ENCODE measurements at places on chromosomes 5 and 9.

- no peak for DNase-seq
Measured at GRCh38 chr5:134837530-134838181, 8.1 kb upstream of the C5orf24 start.

DNA sequence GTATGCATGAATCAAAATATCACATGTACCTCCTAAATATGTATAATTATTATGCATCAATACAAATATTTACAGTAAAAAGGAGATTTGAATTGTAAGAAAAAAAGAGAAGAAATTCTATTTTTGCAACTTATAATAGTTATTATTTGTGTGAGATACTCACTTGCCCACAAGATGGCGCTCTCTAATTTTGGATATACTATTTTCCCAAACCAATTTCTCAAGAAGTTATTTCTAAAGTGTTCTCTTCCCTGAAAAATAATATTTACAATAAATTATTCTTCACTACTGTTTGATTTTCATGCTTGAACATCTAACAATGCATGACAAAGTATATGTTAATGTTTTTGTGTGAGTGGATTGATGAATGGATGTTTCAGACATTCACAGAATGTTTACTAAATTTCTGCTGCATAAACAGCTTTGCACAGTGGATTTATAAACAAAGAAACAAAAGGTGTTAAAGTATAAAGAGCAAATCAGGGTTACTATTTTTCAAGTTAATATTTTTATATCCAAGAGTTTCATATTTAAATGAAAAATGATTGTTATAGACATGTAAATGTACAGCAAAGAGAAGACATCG, 503.4 kb downstream of the PDE4D start:
- no peak for DNase-seq

DNA sequence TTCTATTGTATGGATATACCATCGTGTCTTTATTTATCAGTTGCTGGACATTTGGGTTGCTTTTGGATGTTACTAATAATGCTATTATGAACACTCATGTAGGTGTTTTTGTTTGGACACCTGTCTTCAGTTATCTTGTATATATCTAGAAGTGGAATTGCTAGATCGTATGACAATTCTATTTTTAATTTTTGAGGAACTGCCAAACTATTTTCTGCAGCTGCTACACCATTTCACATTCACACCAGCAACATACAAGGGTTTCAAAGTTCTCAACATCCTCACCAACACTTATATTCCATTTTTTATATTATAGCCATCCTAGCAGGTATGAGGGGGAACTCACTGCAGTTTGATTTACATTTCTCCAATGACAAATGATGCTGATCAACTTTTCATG, 324.6 kb downstream of the CAAP1 start:
- DNase-seq: no peak

DNA sequence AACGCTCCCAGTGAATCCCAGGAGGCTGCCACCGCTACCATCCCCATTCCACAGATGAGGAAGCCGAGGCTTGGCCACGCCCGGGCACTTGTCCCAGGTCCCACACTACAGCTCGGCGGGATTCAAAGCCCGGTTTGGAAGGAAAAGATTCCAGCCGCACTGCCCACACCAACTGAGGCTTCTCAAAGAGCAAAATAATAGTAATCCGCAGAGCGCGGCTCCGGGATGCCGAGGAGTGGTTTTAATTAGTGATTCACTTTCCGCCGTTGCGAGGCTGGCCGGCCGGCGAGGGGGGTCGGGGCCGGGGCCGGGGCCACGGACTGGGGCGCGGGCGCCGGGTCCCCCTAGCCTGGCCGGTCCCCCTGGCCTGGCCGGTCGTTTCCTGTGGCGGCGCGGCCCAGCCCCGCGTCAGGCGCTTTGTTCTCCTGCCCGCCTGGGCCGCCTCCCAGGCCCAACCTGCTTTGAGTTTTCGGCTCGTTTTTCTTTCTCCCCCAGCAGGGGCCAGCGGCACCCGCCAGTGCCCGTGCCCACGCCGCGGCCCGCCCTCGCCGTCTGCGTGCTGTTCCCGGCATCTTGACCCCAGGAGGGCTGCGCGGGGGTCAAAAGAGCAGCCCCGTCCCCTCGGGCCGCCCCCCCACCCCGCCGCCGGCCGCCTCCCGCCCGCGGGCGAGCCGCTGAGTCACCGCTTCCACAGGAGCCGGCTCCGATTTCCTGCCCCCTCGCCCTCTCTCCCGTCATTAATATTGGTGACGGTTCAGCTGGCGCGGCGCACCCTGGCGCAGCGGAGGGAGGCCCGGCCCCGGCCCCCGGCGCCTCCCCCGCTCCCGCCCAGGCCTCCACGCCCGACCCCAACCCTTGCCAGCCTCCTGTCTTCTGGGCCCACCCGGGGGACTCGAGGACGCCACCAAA, 31.2 kb downstream of the FGF18 start:
- DNase-seq: no peak

DNA sequence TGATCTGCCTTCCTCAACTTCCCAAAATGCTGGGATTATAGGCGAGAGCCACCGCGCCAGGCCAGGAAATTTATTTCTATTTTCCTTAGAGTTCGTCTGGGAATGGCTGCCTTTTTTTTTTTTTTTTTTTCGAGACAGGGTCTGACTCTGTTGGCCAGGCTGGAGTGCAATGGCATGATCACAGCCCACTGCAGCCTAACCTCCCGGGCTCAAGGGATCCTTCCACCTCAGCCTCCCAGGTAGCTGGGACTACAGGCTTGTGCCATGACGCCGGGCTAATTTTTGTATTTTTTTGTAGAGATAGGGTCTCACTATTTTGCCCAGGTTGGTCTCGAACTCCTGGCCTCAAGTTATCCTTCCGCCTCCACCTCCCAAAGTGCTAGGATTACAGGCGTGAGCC, 888 bp upstream of the LAMC3 start:
- no peak for DNase-seq

DNA sequence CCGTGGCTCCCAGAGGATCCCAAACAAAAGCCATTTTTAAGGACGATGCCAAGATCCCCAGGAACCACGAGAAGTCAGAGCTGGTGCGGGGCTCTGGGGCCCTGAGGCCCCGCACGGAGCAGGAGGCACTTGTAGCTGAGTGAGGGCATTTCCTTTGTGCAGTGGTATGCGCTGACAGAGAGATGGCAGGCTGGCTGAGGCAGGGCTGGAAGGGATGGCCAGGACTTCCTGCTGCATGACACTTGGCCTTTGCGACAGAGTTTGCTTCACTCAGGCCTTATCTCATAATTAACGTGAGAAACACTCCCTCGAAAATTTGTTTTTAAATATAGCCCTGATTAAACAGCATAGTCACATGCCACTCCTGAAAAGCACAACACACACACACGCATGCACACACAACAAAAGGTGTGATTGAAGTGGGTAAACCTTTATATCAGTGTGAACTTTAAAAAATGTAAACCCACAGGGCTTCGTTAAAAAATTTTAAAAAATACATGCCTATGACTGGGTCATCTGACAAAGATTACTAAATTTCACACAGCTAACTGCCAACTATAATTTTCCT, 536.6 kb downstream of the PDE4D start:
- no peak for DNase-seq

- DNase-seq: no peak
Measured at GRCh38 chr9:76793784-76794431, 29.7 kb downstream of the PCA3 start.

DNA sequence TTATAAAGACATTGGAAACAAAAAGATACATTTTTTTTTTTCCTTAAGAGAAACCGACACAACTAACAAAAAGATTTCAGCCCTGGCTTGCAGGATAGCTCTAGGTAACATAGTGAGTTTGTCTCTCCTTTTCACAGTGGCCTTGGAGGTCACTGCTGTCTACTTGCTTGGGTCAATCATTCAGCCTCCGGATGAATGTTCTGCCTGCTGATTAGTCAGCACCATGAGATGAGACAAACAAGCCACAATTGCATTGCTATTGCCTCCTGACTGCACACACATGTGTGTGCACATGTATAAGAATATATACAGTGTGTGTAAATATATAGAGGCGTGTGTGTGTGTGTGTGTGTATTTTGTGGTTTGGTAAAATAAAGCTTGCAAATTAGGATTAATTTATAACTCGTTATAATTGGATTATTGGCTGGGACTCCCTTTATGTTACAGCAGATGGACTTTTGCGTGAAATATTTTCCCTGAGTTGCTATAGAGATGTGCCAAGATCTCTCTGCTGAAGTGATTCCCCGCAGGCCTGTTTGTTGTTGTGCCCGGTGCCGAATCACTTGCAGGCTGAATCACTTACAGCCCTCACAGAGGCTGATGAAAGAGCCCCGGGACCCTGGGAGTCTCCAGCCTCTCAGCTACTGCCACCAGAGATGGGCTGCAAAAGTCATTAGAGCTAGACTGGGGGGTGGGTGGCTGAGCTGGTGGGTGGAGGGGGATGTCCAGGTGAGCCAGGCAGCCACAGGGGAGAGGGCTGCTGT, 161.2 kb downstream of the FGF18 start:
- DNase-seq: no peak

GRCh38 chr5:23742701-23743100, 235.3 kb downstream of the PRDM9 start:
- no peak for DNase-seq

DNA sequence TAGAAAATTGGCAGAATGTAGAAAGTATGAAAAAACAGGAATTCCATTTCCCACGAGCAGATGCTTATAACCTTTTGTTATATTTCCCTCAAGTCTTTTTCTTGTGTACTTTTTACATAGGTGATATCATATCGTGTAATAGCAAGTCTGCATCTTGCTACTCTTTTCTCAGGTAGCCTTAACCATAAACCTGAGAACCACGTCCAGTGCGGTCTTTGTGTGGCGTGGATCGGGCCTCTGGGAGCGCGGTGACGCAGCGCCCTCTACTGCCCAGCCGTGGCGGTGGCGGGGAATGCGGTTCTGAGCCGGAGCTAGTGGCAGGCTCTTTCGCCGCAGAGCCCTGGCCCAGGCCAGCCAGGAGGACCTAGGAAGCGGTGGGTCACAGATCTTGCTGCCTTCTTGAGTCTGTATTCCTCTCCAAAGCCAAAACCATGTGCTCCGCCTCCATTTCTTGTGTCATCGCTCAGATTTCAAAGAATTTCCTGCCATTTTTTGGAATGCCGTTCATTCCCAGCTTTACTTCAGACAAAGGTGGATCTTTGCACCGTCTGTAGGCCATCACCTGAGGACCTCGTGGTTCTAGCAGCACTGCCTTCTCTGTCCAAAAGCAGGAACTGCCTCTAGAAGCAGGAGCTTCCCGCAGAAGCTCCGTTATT, 71.9 kb downstream of the MVB12B start:
- DNase-seq: no peak

GRCh38 chr9:122718038-122718437, 5.8 kb upstream of the OR1L4 start:
- no peak for DNase-seq

DNA sequence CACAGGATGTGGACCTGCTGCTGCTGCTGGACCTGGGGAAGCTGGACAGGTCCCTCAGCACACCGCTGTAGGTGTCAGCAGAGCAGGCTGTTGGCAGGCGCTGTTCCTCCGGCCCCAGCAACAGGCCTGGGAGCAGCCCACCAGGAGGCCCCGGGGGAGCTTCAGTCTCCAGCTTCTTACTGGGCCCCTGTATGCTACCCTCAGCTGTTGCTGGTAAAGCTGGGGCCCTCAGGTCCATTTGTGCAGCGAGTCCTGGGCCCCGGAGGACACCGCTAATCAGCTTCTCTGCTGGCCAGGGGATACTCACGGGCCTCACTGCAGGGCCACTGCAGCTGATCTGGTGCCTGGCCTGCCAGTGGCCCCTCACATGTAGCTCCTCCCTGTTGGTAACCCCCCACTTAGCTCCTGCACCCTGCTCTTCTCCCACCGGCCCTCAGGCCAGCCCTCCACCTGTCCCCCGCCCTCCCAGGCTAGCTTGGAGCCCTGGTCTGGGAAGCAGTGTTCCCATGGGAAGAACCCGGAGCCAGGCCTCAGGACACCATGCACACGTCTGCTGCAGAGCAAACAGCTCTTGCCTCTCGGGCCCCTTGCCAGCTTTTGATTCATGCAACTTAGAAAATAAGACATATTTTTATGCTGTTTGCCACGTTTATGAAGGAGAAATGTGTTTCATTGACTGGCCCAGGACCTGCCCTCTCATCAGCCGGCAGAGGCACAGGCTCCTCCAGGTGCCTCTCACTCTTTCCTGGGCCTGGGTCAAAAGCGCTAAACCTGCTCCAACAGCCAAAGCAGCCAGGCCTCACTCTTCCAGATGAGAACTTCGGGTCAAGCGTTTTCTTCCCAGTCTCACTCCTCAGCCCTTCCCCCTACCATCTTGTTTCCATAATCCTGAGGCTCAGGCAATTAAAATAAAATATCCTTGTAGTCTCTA, 61.0 kb upstream of the ADAMTS2 start:
- DNase-seq: no peak

GRCh38 chr5:111615054-111615453, 102.7 kb upstream of the STARD4 start:
- DNase-seq: no peak

GRCh38 chr9:136117291-136117915, 1.3 kb downstream of the TMEM250 start:
- no peak for DNase-seq

GRCh38 chr5:39238366-39239105, 19.2 kb upstream of the FYB1 start:
- no peak for DNase-seq

- DNase-seq: no peak
Measured at GRCh38 chr5:150107909-150108447, 21.6 kb upstream of the CSF1R start.

GRCh38 chr5:38719916-38720315, 125.9 kb upstream of the OSMR start:
- no peak for DNase-seq

DNA sequence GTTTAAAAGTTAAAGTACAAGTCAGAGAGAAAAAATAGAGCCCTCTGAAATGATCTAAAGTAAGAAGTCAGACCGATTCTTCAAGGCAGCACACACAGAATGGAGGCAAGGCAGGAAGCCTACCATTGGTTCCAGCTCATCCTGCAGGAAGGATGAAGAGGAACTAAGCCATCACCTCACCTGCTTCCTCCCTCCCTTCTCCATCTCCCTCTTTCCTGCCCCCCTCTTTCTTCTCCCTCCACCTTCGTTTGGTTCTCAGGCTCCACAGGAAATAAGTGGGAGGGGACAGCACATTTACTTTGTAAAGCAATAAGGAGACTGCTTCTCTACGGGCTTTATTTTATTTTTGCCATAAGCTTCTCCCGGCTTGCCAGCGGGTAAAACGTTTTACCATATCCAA, 213.4 kb downstream of the TRIM32 start:
- DNase-seq: no peak

DNA sequence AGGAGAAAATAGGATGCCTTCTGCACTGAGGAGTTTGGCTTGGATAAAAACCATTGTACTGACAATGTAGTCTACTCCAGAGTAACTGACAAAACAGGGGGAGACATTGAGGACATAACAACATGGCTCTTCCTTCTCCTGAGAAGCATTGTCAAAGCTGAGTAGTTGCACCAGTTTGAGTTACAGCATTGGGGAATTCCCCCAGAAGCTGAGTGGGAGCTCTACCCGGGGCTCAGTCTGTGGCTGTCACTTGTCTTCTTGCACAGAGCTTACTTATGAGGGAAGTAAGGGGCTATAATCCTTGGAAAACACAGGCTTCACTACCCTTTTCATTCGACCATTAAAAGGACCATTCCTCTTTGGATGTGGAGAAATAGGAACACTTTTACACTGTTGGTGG, 21.2 kb downstream of the HSPB3 start:
- no peak for DNase-seq
